Mammary epithelial cell (primary cell): ENCODE measurements at places on chromosomes 5 and 9. TPM values are rescaled to one million over a fixed set of nuclear protein-coding genes. Genes with fewer than 3 reads are reported as not detected.

GFI1B gene
- polyA plus RNA-seq = not detected

PCDHB6 gene
- polyA plus RNA-seq = 0.46 TPM

GDNF gene
- polyA plus RNA-seq = 0.79 TPM

FBXO4 gene
- 6.1 TPM for polyA plus RNA-seq

LCN12 gene
- 0.09 TPM for polyA plus RNA-seq

PHF24 gene
- 0.07 TPM for polyA plus RNA-seq

SPDL1 gene
- polyA plus RNA-seq = 20.4 TPM

PCDHGC4 gene
- polyA plus RNA-seq = 0.14 TPM

CTXN3 gene
- not detected for polyA plus RNA-seq

OR1Q1 gene
- not detected for polyA plus RNA-seq

OR13C2 gene
- not detected for polyA plus RNA-seq

PCDHB16 gene
- polyA plus RNA-seq = 0.17 TPM

LMBRD2 gene
- polyA plus RNA-seq = 1.7 TPM

ADRA1B gene
- polyA plus RNA-seq = 0.77 TPM

RASEF gene
- 1.1 TPM for polyA plus RNA-seq

AGXT2 gene
- not detected for polyA plus RNA-seq

IL4 gene
- not detected for polyA plus RNA-seq

SHOC1 gene
- 0.01 TPM for polyA plus RNA-seq

INSL6 gene
- polyA plus RNA-seq = not detected

GRCh38 chr5:150303070-150303615 lies 438 bp upstream of the ARSI start:
- no peak for DNase-seq

GRCh38 chr5:34533582-34534522 lies 122.3 kb upstream of the RAI14 start:
- peak; percentile 86 for DNase-seq

- DNase-seq = peak; percentile 35
Observed at GRCh38 chr5:103021314-103021713, 98.6 kb downstream of the GIN1 start.

GRCh38 chr9:81597419-81598122 lies 91.8 kb downstream of the TLE1 start:
- DNase-seq = no peak

GRCh38 chr5:37836235-37836591 lies 3.6 kb downstream of the GDNF start:
- no peak for DNase-seq

DNA sequence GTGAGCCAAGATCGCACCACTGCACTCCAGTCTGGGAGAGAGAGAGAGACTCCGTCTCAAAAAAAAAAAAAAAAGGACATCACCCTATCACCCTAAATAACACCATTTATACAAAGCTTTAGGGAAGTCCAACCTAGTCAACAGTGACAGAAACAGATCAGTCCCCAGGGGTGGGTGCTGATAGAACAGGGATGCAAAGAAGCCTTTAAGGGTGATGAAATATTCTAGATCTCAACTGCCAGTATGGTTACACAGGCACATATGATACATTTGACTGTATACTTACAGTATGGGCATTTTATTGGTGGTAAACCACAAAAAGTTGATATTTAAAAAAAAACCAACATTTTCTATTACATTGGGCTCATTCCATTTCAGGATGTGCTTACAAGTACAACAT lies 4.8 kb downstream of the RETREG1 start:
- DNase-seq = no peak

DNA sequence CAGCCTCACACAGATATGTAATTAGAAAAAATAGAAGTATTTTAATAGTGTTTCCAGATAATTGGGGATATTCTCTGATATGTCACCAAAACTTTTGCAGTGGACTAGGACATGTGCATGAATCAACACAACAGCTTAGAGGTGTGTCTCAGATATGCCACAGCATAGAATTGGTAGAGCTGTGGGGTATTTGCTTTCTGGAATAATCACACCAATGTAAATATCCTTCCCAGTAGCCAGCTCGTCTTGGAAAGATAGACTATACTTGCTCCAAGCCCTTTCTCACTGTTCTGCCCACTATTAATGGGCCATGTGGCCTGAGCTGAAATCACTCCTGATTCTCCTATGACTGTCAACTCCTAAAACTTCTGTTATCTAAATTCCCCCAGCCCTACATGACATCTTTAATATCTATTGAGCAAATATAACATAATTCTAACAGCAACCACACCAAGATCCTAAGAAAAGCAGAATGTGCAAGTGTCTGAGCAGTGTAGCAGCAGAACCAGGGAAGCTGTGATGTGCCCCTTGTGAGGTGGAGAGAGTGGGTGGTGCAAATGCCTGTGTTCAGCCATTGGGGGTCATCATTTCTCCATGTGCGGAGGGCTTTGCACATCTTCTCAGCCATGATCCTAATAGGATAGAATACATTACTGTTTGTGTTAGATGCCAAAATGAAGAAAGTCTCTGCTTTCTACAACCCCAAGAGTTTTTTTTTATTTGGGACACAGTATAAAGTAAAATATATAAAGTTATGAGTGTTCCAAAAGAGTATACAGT lies 65.0 kb downstream of the MELK start:
- no peak for DNase-seq

- peak; percentile 22 for DNase-seq
Observed at GRCh38 chr5:1312993-1313833, 18.3 kb upstream of the TERT start.

DNA sequence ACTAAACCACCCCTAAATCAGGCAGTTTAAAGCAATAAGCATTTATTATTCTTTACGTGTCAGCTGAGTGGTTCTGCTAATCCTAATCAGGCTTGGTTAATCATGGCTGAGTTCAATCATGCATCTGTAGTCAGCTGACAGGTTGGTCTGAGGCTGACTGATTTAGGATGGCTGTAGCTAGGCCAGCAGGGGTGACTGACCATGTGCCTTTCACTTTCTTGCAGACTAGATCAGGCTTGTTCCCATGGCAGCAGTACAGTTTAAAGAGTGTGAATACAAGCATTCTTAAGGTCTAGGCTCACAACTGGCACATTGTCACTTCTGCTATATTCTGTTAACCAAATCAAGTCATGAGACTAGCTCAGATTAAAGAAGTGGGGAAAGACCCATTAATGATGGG lies 16.1 kb upstream of the MPDZ start:
- peak; percentile 11 for DNase-seq

- DNase-seq = peak; percentile 25
Observed at GRCh38 chr9:134163371-134164196, 780 bp downstream of the RNU6ATAC start.

DNA sequence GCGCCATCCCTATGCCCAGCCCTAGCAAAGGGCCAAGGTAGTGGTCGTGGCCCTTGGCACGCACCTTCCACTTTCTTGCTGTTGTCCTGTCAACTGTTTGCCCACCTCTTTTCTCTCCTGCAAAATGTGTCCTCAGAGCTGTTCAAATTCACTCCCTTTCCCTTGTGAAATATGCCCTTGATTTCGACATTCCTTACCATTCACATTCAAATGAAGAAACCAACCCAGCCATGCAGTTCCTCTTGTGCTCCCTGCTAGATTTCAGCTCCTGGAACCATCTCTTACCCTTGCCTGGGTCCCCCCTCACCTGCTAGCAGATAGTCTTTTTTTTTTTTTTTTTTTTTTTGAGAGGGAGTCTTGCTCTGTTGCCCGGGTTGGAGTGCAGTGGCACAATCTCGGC lies 19.6 kb upstream of the HRH2 start:
- DNase-seq = no peak

- DNase-seq = no peak
Observed at GRCh38 chr5:64766941-64767340, 1.6 kb downstream of the SREK1IP1 start.

DNA sequence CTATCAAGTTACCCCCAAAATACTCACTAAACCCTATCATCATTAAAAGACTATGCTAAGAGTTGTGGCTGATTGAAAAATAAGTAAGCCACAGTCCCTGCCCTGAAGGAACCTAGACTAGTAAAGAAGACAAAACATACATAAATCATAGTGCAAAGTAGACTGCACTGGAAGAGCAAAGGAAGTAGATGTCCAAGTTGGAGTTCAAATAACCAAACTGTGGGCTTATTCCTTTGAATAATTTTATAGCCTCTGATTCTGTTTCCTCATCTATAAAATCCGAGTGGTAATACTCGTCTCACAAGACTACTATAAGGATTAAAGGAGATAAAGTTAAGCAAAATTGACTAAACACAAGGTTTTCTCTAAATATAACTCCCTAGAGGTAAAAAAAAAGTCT lies 140.4 kb downstream of the TLE1 start:
- DNase-seq = no peak

DNA sequence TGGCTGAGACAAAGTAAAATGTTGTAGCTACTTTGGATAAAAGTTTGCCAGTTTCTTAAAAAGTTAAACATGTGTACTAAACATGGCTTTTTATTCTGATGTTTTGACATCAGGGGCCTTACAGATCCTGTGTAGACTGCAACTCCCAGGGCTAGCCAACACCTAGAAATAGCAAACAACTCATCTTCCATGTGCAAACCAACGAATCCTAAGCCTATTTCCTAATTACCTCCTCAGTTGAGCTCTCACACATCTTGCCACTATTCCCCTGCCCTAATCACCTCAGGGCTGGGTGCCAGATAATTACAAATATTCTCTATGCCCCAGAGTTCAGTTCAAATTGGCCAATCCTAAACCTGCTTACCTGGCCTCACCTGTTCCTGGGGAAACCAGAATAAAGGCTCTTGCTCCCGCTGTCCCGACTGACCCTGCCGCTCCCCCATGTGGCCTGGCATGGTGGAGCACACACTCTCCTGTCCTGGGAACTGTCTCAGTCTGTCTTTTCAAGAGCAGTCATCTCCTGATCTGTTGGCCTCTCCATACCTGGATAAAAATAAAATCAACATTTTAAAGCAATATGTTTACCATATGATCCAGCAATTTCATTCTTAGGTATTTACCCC lies 37.1 kb upstream of the FAM169A start:
- DNase-seq = peak; percentile 81

DNA sequence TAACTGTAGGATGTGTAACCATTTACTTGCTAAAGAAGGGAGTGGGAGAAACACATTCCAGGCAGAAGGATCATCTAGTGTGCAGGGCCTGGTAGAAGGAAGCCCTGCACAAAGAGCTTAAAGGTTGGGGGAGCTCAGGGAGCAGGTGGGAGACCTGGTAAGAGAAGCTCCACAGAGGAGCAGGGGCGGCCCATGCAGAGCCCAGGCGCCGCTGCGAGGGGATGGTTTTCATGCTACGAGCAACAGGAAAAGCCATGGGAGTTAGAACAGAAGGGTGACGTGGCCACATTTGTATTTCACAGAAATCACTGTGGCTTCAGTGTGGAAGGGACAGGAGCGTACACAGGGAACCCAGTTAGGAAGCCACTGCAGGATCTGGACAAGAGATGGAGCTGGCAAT lies 73.1 kb downstream of the PDE6A start:
- DNase-seq = no peak

DNA sequence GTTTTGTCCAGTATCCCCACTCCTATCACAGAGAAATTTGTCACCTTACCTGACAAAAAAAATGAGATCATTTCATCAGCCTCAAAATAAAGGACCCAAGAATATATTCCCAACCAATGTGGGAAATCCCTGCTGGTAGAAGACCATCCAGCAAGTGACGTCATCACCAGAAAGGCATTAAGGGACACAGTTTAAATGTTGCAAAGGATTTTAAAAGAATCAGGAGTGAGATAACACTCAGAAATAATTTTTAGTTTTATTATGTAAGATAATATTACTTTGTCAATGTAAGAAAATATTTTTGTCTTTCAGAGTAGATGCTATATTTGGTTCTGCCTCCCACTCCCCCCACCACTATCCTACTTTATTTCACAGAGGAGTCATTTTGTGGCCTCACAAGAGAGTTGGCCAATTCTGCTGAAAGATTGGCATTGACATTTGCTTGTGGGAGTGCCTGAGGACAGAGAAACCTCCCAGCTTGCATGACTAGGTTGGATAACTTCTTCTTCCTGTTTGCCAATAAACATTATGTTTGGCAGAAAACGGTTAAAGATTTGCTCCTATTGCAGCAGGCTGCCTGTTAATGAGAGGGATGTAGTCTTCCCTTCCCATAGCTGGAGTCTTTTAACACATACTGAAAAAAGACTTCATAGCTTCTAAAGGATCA lies 288.6 kb upstream of the DAB2 start:
- no peak for DNase-seq

DNA sequence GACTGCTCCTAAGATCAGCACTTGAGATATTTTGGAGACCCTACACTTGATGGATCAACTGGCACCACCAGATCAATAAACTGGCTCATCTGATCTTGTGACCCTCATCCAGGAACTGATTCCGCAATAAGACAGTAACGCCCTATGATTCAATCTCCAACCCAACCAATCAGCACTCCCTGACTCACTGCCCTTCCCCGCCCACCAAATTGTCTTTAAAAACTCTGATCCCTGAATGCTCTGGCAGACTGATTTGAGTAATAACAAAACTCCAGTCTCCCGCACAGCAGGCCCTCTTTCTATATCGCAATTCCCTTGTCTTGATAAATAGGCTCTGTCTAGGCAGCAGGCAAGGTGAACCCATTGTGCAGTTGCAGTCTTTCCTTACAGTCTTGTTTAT lies 677.0 kb downstream of the LRRC70 start:
- DNase-seq = no peak

DNA sequence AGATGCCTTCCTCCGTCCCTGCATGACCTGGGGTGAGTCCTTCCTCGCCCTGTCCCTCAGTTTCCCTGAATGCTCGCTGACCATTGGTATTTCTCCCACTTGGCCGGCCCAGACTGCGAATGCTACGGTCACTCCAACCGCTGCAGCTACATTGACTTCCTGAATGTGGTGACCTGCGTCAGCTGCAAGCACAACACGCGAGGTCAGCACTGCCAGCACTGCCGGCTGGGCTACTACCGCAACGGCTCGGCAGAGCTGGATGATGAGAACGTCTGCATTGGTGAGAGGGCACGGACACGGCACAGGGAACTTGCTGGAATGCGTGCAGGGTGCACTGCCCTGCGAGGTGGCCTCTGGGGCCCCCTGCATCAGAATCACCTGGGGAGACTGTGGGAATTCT lies 77.1 kb downstream of the NTNG2 start:
- DNase-seq = no peak

DNA sequence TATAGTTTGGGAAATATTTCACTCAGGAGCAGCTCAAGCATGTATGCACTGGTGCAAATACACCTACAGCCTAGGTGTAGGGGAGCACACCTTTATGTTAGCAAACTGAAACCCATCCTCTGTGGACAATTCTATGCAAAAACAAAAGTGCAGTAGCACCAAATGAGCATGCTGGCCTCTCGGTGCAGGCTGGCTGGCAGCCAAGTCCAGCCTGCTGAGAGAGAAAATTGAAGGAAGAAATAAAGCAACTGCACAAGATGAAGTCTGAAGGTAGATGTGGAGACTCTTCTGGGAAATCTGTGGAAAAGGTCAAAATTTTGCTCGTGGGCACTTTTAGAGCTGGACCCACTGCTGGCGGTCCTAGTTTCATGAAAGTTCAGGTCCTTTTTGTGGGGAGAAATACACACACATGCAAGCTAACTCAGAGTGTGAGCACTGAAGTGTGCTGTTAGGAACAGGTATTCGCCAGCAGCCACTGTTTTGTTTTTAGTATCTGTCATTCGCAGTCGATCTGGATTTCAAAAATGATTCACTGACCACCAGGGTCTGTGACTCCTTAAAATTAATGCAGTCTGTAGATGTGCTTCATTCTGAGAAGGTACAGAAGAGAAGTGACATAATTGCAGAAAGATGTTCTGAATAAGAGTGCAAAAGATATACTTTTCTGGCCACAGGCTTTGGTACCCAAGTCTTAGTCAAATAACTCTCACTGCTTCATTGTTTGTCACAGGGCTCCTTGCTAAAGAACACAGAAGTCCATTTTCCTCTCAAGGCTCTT lies 281.7 kb downstream of the PARP8 start:
- no peak for DNase-seq
